ENCODE measurements at places on chromosomes 5 and 9.

DNA sequence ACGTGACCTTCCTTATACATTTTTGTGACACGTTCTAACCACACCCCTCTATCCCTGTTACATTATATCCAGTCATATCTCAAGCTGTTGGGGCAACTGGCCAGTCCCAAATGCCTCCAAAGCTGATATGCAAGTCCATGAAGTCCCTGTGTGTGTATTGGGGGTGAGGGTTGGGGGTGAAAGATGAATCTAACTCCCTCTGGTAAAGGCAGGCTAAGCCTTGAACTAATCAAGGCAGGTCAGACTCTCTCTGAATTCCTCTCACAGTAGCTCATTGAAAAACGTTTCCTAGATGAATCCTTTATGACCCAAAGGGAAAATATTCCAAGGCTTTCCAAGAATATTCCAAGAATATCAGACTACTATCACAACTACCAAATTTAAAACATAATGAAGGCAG, 174.4 kb downstream of the MUSK start:
- DNase-seq: no peak

DNA sequence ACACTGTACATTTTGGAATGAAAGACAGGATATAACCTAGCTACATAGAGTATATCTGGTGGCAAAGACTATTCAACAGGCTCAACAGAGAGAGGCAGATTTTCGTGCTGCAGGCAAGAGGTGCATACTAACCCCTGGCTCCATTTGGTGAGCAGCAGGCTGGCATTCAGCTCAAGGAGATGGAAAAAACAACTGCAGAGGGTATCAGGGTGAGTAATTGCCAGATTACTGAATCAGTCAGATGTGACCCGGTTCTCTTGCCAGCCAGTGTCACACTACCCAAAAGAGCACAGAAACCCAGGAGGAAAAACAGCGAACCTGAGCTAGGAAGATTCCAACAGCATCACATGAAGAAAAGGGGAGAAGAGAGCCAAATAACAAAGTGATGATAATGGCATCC, 130.4 kb upstream of the PRLR start:
- DNase-seq: no peak

- DNase-seq: no peak
Observed at GRCh38 chr5:74310997-74311930, 329.3 kb downstream of the ENC1 start.

- no peak for DNase-seq
Observed at GRCh38 chr9:69760278-69760610, 433 bp upstream of the PTAR1 start.

- no peak for DNase-seq
Observed at GRCh38 chr9:107999011-107999410, 509.4 kb upstream of the KLF4 start.

All from T-helper 2 cell treated with Interferon-gamma antibody and Interleukin-4, amounts not matched to agents 5 μg/mL and 100 μg/mL, for 36 hours (primary cell).